Kidney (tissue), 22 donors: ENCODE measurements at places on chromosomes 1 and 21.

GRCh38 chr1:93814059-93814794 lies 64.8 kb downstream of the DNTTIP2 start:
- DNase-seq, result peak; percentile 80

GRCh38 chr1:51284487-51284954 lies 45.8 kb downstream of the TTC39A start:
- DNase-seq, result no peak

DNA sequence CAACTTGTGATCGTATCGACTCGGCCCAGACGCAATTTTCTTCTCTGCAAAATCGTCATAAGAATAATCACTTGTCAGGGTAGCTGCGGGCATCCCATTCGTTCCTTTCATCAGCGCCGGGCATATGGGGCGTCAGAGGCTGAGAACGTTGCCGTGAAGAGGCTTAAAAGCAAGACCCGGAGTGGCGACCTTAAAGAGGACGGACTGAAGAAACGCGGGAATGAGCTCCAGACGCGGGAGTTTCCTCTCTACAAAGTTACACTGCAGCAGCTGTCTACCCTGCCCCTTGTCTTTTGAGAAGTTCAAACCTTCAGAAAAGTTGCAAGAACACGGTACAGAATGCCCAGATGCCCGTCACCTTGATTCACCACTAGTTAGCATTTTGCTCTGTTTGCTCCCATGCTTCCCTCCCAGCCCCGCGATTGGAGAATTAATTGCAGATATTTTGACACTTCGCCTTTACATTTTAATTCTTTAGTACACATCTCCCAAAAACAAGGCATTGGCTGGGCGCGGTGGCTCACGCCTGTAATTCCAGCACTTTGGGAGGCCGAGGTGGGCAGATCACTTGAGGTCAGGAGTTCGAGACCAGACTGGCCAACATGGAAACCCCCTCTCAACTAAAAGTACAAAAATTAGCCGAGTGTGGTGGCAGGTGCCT lies 967 bp downstream of the CENPS start:
- DNase-seq, result peak; percentile 18

DNA sequence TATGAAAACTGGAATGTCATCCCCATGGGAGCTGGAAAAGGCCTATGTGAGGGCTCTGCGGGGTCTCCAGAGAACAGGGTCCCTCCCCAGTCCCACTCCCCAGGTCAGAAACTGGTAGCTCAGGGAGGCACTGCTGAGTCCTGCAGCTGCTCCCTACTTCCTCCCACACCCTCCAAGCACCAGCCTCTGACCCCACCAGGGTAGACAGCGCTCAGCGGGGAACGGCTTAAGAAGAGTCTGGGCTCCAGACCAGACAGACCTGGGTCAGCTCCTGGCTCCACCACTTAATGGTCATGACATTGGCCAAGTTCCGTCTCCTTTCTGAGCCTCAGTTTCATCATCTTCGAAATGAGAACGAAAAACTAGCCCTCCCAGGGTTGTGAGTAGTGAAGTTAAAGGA lies 7.2 kb downstream of the LRP8 start:
- DNase-seq, result no peak

DNA sequence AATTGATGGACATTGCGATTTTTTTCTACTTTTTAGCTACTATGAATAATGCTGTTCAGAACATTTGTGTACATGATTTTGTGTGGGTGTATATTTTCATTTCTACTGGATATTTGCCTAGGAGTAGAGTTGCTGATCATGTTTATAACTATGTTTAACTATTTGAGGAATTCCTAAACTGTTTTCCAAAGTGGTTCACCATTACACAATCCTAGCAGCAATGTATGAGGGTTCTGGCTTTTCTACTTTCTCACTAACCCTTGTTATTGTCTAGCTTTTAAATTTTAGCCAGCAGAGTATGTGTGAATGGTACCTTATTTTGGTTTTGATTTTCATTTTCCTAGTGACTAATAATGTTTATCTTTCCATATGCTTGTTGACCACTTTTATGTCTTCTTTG lies 86.2 kb downstream of the ATG4C start:
- DNase-seq, result no peak

- DNase-seq, result no peak
Measured at GRCh38 chr1:208161656-208162375, 82.4 kb downstream of the PLXNA2 start.

DNA sequence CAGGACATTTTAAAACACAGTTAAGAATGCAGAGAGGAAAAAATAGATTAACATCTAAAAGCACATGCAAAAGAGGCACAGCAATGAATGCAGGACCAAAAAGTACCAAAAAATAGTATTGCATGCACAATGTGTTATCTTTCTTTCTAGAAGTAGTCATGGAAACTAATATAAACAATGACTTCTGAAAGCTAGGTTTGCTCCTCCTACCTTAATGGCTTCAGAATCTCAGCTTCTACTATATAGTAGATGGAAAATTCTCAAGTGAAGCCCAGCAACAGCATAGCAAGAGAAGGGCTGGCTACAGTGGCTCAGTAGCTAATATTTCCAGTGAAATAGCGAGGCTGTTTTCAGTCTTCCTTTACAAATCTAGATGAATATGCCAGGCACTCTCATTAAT lies 125.1 kb downstream of the CRB1 start:
- DNase-seq, result no peak

DNA sequence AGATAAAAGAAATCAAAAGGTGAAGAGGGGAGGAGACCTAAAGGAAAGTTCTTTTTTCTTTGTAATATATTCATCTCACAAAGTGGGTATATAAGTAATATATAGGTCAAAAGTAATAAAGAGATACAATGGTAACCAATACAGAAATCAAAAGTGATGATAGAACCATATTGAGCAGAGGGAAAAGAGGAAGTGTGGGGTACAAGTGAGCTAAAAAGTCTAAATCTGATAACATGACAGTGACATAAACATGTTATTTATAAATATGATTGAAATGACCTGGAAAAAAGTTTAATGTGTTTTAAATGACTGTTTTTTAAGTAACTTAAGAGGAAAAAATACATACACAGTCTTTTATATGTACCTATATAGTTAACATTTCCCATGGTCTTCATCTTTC lies 70.5 kb downstream of the MRPL39 start:
- no peak for DNase-seq

DNA sequence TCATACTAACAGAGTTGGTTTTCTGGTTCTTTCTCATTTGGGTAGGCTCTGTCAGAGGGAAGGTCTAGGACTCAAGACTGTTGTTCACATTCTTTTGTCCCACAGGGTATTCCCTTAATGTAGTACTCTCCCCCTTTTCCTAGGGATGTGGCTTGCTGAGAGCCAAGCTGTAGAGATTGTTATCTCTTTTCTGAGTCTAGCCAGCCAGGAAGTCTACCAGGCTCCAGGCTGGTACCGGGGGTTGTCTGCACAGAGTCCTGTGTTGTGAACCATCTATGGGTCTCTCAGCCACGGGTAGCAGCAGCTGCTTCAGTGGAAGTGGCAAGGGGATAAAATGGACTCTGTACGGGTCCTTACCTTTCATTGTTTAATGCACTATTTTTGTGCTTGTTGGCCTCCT lies 226.4 kb downstream of the LBR start:
- no peak for DNase-seq

DNA sequence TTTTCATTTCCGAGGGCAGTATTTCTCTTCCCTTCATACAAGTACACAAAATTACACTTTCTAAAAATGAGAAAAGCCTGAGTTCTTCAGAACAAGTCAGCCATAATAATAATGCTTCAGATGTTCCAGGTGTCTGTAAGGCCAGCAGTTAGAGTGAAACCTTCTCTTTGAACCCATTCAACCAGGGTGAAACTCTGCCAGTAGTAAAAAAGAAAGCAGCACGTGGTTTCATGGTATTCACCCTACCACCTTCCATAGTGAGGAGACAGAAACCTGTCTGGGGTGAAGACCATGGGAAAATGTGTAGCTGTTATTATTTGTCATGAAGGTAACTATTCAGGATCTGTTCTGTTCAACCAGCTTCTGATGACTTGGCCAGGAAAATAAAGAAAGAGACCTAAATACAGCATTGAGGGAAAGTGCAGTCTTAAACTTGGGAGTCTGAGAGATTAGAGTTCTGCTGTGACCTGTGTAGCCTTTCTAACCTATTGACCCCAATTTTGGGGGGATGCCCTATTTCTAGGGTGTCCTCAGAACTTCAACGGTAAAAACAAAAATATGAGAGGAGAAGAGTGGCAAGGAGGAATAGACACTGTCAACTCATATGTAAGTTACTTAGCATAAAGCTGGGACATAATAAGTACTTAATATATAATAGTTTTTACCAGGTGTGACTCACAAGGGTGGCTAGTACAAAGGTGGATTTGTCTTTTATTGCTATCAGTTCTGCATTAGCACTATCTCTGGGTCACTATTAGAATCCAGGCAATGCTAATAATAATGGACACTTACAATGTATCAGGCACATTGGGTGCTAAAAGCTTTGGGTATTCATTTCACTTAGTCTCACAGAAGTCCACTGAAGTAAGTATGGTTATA lies 70.0 kb upstream of the TNFSF4 start:
- DNase-seq, result no peak

DNA sequence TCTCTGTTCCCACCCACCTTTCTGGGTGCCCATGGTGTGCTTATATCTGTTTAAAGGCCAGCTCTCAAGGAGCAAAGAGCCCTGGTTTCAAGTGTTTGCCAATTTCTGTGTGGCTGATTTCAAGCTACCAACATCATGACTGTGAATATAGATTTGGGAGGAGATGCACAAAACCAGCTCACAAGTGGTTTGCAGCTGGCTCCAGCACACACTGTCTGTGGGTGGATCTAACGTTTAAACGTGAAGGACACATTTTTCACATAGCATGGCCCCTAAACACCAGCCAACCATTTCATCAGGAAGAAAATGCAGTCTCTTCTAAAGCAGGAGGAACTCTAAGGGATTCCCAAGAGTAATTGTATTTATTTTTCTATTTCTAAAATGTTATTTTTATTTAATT lies 65.2 kb downstream of the FCRL5 start:
- no peak for DNase-seq

DNA sequence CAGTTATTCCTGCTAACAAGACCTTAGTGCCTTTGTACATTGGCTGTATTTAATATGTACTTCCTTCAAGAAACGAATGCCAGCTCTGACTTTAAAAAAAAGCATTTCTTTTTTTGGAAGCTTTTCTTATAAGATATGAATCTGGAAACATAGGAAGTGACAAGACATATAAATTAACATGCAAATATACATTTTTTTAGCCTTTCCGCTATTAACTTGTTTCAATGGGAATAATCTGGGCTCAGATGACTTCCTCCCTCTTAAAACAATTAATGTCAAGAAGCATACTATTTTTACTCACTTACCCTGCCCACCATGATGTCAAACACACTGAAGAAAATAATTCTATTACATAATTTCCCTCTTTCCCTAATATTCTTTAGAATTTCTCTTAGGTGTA lies 1.4 kb downstream of the DENND1B start:
- peak; percentile 25 for DNase-seq

DNA sequence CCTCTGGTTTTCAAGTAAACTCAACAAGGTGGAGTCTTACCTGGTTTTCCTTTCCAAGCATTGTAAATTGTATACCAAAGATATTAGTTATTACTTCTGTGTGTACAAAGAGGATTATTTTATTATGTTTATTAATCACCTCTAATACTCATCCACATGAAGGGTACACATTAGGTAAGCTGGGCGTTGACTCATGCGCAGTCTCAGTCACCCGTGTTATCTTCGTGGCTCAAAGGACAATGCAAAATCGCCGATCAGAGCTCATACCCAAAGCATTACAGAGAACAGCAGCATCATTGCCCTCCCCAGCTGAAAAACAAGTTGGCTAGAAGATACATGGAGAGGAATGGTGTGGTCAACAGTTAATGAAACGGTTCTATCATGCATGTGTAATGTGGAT lies 148.7 kb downstream of the NR5A2 start:
- no peak for DNase-seq

GRCh38 chr1:94792473-94793295 lies 27.5 kb upstream of the SLC44A3 start:
- DNase-seq, result no peak

DNA sequence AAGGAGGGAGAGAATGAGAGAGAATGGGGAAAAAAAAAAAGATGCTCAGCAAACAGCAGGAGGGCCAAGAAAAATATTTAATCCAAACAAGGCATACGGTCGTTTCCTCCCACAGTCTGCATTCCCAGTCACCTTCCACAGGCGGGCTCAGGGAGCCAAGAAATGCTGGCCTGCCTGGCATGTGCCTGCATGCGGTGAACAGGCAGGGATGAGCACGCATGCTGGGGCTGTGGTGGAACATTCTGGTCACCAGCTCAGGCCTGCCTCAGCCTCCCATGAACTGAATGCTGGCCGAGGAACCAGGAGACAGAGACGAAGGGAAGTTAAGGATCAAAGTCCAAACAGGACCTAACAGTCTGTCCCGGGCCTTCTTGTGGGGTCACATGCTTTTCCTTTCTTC lies 335.3 kb downstream of the ASTN1 start:
- no peak for DNase-seq

DNA sequence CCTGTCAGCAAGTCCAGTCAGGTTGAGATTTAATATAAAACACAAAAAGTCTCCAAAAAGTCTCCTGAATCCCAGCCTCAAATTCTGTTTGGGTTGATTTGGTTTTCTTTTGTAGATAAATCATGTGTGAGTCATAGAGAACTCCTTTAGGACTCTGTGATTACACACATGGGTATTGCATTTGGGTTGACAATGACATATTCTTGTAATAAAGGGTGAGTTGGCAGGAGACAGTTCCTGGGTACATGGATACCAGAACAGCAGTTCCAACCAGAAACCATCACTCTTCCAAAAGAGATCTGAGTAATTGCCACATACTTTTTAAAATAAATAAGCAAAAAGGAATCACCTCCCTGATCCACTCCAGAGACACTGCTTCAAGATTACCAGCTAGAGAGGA lies 8.9 kb downstream of the CR2 start:
- DNase-seq, result no peak

- DNase-seq, result no peak
Measured at GRCh38 chr1:38728585-38728908, 131.0 kb downstream of the RRAGC start.

DNA sequence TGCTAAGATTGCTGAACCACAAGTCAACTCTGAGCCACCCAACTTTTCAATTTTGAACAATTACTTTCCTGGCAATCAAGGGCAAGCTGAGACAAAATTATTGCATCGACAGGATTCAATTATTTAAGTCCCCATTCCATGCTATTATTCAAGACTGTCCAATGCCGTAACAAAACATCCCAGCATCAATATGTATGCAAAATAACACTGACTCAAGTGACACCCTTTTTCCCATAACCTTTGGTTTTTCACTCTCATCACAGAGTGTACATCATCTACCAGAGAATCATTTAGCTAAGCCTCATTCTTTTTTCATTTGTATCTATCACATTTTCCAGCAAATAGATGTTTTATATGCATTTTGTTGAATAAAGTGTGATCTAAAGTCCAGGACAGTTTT lies 54.6 kb downstream of the ERICH3 start:
- DNase-seq, result no peak

DNA sequence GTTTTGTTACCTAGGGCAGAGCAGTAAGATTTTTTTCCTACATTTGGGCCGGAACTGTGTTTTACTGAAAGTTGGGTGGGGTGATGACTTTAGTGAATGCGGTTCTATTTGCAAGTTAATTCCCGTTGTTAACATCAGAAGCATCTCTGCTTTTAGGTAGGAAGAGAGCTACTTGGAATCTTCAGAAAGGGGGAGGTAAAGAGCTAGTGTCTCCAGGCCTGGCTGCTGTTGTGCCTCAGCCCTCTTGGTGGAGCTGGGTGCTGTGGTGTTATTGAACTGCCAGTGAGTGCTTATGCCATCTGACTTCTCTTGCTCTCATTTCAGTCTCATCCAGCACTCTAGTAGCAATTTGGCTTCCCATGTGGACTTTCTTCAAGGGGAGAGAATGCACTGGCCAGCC lies 3.4 kb downstream of the KDM4A start:
- peak; percentile 7 for DNase-seq
